Hematopoietic multipotent progenitor cell treated with erythropoietin and hydrocortisone succinate and interleukin-3 and kit ligand, for 6 days (in vitro differentiated cells): ENCODE measurements at places on chromosomes 3 and 15.

DNA sequence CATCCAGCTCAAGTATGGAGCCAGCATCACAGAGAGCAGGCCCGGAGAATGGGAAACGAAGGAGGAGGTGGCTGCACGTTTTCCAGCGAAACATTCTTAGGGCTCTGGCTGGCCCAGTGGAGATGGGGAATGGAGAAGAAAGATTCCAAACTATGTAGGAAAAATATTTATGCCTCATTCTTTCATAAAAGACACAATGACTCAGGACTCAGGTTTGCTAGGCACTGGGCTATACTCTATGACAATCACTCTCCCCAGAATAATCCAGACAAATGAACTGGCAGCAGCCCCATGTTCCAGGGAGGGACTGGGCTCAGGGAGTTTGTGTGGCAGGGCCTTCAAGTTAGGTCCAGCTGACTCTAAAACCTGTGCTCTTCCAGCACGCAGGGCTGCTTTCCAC, 110.8 kb upstream of the RAD18 start:
- no peak for DNase-seq

DNA sequence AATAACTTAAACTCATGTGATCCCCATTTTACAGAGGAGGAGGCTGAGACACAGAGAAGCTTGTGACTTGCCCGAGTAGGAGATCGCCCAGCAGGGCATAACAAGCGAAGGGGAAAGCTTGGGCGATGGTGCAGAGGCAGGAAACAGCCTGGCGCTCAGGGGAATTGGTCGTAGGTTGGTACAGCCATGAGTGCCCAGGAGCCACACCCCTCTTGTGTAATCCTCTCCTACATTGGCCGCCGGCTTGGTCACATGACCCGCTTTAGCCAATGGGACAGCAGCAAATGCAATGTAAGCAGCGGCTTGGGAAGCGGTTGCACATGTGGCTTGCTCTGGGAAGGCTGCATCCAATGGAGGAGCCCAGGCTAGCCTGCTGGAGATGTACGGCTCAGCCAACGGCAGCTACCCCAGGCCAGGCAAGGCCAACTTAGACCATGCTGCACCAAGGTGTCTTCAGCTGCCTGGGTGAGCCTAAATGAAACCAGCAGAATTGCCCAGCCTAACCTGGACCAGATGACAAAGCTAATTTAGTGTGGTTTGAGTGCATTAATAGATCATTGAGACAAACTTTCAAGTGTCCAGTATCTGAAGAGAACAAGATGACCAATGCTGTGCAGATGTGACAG, 50.3 kb upstream of the SLC6A6 start:
- DNase-seq: peak; percentile 38

DNA sequence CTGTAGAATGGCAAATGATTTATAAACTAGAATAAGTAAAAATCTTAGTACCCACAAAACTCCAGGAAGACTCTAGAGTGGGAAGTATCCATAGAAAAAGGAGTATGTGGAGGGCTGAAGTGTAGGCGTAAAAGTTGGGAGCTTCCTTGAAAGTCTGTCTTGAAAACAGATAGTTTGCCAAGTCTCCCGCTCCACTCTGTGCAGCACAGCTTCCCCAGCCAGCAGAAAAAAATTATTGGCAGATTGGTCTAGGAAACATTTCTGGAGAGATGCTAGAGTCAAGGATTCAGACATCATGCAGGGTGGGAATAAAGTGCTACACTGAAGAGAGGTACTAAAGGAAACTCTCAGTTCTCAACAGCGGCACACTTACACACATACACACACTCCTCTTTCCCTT, 53.4 kb upstream of the CD200R1L start:
- DNase-seq: no peak

- peak; percentile 26 for DNase-seq
Measured at GRCh38 chr15:44729408-44730127, 6.8 kb upstream of the TRIM69 start.

- no peak for DNase-seq
Measured at GRCh38 chr3:194481103-194481502, 5.7 kb downstream of the ATP13A3 start.

- peak; percentile 77 for DNase-seq
Measured at GRCh38 chr15:57213862-57214261, 162.4 kb upstream of the CGNL1 start.

DNA sequence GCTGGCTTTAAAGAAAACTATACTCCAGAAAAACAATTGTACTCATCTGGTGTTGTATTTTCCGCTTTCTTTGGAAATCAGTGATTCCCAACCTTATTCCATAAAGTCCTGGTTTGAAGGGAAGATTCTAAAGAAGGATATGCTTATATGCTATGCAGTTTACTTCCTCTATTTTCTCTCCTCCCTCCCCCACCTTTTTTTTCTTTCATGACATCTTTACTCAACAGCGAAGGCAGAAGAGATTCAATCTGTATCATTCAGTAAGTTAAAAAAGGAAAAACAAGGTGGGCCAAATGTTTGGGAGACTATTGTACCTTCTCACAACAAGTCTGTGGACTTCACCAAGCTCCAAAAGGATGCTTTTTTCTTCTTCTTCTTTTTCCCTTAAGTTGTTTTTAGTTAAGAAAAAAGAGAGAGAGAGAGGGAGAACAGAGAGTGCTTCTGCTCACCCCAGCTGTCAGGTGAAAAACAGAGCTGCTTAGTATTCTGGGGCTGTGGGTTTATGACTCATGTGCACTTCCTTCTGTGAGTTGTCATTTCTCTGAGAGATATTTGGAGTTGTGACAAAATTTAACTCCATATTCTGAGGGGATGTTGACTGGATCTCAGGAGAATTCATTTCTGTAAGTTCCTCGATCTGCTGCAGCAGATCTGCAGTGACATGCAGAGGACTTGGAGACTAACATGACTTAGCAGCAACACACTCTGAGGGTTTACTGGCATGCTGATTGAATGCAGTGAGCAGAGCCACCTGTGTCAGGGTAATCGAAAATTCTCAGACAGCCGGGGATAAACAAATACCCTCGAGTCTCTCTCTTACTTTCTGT, 70.7 kb downstream of the SSR3 start:
- DNase-seq: peak; percentile 48

DNA sequence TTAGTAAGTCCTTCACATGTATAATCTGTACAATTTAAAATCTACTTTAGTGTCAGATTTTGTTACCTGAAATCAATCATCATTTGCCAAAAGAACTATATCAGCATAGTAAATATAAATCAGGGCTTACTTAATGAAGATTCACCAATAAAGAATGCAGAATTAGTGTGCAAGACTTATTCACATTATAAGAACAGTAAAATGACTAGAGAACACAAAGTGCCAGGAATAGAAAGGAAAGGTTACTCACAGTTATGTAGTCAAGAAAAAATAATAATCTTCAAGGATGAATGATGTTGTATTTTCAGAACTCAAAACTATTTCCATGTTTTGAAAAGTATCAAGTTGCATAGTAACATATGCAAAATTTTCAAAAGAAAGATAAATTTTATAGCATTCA, 891.9 kb downstream of the ROBO1 start:
- no peak for DNase-seq

- DNase-seq: peak; percentile 61
Measured at GRCh38 chr3:183253528-183254486, 754 bp downstream of the B3GNT5 start.

DNA sequence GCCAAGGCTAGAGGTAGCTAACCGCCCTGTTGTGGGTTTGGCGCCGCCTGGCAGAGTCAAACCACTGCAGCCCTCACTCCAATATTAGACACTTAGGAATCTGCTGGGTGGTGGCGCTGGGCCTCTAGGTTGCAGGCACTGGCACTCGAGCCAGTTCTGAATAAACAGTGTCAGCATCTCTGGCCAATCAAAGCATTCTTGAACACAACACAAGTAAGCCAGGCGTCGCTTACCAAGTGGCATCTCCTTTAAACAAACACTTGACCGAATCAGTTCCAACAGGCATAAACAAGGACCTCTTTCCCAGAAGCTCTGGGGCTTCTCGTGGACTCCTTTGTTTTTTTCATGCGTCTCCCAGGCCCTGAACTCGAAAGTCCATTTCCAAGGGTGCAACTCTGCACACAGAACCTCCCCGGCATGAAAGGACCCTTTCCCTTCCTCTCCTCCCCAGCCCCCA, 82.3 kb downstream of the LRIG1 start:
- DNase-seq: no peak

GRCh38 chr15:39238443-39238842, 342.4 kb upstream of the THBS1 start:
- DNase-seq: no peak

- DNase-seq: peak; percentile 8
Measured at GRCh38 chr15:98955961-98956723, 51.5 kb downstream of the PGPEP1L start.

DNA sequence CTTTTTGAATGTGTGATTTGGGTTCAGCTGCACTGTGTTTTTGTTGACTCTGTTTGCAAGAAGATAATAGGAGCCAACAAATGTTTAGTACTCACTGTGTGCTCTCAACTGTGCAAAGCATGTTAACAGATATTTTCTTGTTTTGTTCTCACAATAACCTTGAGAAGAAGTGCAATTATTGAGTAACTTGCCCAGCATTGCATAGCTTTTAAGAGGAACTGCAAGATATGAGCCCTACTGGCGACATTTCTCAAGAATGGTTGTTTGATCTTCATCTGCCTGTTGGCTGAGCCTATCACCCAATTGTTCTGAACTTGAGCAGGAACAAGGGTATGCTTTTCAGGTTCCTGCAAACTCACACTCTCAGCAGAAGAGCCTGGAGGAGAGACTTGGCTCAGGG, 43.4 kb upstream of the AGBL1 start:
- peak; percentile 1 for DNase-seq

DNA sequence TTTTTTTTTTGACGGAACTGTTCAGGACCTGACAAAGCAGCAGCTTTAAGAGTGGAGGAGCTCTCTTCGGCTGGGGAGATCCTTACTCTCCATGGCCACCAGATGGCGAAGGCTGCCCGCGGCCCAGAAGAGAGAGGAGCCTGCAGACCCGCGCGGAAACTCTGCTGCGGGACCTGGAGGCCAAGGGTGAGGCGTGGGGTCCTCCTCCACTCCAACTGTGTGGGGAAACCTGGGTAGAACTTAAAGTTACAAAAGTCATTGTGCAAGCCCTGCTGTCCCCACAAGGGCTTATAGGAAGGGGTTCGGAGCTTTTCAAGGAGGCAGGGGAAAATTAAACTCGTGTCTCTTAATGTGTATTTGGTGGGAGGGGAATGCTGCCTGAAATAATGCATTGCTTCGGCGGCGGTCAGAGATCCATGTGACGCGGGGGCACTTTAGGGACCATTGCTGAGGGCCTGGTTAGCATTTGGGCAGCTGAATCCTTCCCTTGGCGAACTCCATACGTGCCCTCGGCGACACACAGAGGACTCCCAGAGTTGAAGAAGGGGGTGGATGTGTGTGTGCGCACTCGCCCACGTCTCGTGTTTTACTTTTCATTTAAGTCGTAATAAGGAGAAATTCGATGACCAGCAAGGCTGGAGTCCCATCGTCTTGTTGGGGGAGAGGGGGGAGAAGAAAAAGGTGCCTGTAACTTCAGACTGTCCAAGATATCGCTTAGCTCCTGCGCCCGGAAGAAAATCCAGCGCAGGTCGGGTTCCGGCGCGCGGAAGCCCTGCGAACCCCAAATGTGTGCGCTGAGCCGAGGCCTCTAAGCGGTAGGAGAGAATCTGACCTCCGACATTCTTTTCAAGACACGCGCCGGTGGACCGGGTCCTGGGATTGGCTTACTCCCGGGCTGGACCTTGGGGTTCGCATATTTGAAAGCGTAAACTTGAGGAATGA, 9.7 kb downstream of the EOMES start:
- peak; percentile 84 for DNase-seq

DNA sequence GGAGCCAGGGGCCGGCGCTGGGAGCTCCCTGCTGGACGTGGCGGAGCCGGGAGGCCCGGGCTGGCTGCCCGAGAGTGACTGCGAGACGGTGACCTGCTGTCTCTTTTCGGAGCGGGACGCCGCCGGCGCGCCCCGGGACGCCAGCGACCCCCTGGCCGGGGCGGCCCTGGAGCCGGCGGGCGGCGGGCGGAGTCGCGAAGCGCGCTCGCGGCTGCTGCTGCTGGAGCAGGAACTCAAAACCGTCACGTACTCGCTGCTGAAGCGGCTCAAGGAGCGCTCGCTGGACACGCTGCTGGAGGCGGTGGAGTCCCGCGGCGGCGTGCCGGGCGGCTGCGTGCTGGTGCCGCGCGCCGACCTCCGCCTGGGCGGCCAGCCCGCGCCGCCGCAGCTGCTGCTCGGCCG, 1.5 kb downstream of the SMAD6 start:
- peak; percentile 52 for DNase-seq

GRCh38 chr15:39052323-39052705, 487.7 kb upstream of the RASGRP1 start:
- no peak for DNase-seq

GRCh38 chr15:62464705-62465104, 299.6 kb upstream of the C2CD4B start:
- no peak for DNase-seq

DNA sequence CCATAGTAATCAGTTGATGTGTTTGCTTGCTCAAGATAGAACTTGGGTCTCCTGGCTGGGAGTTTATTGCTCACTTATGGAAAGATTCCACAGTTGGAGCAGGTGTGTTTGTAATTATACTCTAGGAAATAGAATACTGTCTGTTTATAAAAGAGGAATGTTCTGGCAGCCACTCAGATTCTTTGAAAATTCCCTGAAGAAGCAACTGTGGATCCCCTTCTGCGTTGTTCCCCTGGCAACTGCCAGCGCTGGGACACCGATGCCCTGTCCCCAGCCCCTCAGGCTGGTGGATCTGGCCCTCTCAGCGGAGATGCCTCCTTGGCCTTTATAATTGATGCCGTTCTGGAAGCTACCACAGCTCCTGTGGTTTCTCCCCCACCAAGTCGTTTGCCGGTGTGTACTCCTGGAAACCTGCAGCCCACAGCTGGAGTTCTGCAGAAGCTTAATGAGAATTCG, 225.9 kb downstream of the ITPR1 start:
- no peak for DNase-seq

DNA sequence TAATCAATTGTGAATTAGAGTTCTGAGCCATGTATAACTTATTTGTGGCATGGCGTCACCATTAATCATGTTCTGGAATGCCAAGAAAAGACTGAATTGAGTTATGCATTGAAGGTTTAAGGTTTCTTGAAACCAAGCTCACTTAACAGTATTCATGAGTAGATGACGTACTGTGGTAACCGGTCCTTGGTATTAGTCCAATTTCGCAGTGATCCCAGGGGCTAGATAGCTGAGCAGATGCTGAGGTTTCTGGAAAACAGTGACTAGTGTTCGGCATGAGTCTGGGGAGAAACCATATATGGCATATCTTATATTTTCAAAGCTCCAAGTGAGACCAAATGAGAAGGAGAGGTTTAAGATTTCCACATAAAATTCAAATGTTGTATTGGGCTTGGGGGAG, 218.3 kb upstream of the LYSMD4 start:
- DNase-seq: no peak

DNA sequence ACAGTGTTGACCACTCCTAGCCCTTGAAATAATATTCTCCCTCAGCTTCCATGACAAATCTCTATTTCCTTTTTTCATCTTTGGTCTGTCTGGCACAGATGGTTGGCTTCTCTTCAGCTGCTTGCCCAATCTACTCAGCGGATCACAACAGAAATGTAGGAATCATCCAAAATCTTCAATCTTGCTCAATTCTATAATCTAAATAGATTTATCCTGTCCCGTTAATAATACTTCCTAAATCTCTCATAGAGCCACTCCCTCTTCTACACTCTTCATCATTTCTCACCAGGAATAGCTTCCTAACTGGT, 3.8 kb downstream of the PEAK1 start:
- peak; percentile 27 for DNase-seq

- DNase-seq: peak; percentile 62
Measured at GRCh38 chr15:74390647-74391288, 23.3 kb upstream of the CYP11A1 start.

GRCh38 chr3:72060447-72061034, 275.6 kb upstream of the PROK2 start:
- no peak for DNase-seq
